ENCODE measurements at places on chromosomes 16 and 17.

- DNase-seq, result no peak
Observed at GRCh38 chr17:49513641-49514040, 18.5 kb downstream of the NGFR start.

DNA sequence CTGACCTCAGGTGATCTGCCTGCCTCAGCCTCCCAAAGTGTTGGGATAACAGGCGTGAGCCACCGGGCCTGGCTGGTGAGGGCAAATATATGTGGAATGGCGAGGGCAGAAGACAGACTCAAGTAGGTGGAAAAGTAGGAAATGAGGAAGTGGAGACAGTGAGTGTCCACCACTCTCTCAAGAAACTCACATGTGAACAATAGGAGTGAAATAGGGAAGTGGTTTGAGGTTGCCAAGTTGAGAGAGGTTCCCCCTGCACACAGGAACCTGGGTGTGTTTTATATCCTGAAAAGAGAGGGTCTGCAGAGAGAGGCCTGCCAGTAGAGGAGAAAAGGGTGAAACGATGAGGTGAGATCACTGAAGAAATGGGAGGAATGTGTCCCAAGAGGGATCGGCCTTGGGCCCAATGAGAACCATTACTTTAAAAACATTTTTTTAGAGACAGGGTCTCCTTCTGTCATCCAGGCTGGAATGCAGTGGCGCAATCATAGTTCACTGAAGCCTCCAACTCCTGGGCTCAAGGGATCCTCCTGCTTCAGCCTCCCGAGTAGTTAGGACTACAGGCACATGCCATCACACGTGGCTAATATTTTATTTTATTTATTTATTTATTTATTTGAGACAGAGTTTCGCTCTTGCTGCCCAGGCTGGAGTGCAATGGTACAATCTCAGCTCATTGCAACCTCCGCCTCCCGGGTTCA lies 17.1 kb upstream of the CORO1A start:
- peak; percentile 37 for DNase-seq

- no peak for DNase-seq
Observed at GRCh38 chr16:53952215-53953208, 248.6 kb downstream of the FTO start.

- no peak for DNase-seq
Observed at GRCh38 chr16:84892097-84892496, 72.3 kb downstream of the CRISPLD2 start.

DNA sequence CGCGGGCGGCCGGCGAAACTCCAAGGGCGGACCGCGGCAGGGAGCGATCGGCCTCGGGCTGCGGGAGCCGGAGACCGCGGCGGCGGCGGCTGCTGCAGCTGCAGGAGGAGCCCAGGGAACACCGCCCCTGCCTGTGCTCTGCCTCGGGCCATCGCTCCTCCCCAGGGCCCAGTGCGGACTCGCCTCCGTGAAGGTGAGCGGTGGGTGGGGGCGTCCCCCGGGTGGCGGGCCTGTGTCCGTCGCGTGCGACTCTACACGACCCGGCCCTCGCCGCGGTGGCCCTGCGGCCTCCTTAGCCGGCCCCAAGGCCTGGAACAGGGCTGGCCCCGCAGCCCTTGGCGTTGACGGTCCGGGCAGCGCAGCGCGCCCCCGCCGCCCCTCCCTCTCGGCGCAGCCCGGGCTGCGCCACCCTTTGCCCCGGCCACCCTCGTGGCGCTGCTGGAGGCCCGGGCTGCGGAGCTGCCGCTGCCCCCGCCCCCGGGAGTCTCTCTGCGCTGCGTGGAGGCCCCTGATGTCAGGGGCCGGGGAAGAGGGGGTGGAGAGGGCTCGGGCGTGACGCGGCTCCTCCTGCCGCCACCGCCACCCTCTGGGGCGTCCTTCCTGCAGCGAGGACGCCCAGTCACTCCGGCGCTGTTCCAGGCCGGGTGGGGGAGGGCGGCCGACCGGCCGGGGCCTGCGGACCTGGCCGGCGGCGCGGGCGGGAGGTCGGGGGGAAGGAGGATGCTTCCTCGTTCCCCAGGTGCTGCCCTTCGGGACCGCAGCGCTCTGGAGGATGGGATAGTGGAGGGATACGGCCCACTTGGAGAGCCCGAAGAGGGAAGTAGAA lies 485 bp downstream of the DYNLL2 start:
- peak; percentile 74 for DNase-seq

DNA sequence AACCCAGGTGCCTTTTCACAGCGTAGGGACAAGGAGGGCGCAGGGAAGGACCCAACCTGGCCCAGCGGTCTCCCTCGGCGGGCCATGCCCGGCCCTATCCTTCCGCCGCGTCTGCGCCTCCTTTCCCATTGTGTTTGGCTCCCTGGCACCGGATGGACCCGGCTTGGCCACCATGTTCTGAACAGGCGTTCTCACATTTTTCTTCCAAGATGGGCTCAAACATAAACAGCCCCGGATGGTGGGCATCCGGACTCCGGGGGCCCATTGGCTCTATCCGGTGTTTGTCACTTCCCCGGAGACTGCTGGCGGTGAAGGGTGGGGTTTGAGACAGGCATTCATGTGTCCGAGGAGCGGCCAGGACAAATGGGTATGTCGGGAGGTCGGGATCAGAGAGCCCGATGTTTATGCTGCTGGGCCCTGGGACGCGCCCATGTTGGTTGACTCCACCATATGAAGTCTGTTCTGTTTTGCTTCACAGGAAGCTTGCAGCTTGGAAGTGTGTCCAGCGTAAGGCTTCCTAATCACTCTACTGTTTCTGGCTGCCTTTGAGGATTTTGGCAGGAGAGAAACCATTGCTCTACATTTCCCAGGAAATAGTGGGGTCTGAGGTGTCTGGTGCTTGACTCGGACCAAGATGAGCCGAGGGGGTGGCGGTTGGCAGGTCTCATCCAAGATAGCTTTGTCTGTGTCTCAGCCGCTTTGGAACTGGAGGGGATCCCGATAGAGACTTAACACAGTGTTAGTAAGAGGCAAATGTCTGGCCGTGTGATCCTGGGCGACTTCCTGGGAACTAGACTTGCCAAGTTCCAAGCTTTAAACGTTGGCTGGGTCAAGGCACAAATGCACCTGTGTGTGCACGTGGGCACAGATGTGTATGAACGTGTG lies 188.3 kb downstream of the IRF8 start:
- DNase-seq, result peak; percentile 19

- no peak for DNase-seq
Observed at GRCh38 chr17:51088287-51088686, 32.4 kb downstream of the SPAG9 start.

DNA sequence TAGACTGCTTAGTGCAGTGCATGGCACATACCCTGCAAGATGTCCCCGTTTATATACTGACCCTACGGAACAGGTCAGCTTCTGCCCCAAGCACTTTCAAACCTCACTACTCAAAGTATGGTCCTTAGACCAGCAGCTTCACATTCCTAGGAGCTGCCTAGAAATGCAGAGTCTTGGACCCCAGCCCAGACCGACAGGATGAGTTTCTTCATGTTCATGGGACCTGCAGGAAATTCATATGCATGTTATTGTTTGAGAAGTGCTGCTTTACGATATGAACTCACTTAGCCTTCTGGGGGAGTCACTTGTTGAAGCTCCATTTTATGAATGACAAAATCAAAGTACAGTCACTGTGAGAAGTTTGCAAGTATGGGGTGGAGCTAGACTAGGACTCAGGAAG lies 82.6 kb downstream of the DYNLRB2 start:
- DNase-seq, result no peak
